ENCODE measurements at places on chromosomes 16 and 17.
A peak's percentile ranks its signal among the peaks of the same experiment; 100 is the strongest.

DNA sequence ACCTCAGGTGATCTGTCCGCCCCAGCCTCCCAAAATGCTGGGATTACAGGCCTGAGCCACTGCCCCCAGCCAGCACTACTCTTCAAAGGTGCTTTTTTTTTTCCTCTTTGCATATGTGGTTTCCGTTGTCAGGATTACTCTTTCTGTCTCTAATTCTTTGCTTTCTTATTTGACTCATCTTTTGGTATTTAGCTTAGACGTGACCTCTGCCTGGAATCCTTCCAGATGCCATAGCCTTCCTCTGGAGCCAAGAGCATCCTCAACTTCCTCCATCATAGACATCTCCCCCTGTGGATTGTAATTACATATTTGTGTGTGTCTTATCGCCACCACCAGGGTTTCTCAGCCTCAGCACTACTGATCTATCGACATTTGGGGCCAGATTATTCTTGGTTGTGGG is 84.4 kb upstream of the XYLT1 start:
- DNase-seq = no peak

DNA sequence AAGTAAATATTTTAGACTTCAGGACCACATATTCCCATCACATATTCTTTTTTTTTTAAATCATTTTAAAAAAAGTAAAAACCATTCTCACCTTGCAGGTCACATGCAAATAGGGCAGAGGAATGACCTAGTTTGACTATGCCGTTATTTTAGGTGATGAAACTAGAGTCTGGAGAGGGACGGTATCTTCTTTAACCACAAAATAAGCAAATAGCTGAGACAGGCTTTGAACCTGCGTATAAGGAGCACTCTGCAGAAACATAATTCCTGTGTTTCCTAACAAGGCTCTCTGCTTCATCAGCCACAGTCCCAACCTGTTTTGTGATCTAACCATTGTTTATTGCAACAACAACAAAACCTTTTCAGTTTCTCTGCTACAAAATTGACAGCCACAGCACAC is 121.5 kb downstream of the PCTP start:
- DNase-seq = no peak

DNA sequence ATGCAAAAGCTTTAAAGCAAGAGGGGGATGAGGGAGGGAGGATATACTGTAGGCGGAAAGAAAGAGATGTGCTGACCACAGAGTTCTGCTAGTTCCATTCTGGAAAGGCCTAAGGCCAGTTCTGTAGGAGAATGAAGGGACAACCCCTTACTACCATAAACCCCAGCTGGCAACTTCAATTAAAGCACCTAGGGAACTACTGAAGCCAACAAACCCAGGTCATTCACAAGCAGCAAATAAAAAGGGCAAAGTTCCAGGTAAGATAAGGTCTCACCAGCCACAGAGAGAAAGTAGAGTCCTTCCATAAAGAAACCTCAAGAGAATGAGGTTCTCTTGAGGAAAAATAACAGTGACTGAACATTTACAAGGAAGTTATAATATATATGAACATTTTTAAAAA is 12.8 kb downstream of the TERF2 start:
- DNase-seq = no peak

GRCh38 chr16:78434401-78434800 is 334.9 kb downstream of the WWOX start:
- DNase-seq = no peak

GRCh38 chr16:81469710-81470535 is 25.3 kb downstream of the CMIP start:
- no peak for DNase-seq

DNA sequence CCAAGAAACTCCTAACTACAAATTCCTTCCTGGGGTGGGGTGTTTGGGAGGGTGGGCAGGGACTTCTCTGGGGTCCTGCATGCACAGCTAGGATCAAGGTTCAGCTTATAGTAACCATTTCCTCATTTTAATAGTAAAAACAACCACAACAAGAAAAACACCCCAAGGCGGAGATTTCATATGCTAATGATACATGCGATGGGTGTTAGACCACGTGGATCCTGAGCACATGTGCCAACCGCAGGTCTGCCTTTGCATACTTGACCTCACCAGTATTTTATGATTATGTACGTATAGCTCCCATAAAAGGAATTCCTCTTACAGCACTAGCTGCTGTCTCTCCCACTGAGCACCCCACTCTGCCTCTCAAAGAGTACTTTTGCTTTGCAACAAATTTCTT is 1.9 kb downstream of the KRTAP4-11 start:
- DNase-seq = no peak

DNA sequence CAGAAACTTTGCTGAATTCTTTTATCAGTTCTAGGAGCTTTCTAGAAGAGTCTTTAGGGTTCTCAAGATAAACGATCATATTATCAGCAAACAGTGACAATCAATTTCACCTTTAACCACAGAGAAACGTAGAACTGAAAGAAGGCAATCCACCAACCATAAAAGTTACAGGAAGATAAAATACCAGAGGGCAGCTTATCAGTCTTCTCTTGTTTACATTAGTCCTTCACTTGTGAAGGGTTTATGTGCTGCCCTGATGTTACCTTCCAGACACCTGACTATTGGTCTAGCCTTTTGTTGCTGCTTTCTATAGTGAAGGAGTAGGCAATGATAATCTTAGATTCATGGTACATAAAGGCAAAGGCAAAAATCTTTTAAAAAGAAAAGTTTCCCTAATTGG is 73.2 kb upstream of the EFCAB3 start:
- DNase-seq = no peak

DNA sequence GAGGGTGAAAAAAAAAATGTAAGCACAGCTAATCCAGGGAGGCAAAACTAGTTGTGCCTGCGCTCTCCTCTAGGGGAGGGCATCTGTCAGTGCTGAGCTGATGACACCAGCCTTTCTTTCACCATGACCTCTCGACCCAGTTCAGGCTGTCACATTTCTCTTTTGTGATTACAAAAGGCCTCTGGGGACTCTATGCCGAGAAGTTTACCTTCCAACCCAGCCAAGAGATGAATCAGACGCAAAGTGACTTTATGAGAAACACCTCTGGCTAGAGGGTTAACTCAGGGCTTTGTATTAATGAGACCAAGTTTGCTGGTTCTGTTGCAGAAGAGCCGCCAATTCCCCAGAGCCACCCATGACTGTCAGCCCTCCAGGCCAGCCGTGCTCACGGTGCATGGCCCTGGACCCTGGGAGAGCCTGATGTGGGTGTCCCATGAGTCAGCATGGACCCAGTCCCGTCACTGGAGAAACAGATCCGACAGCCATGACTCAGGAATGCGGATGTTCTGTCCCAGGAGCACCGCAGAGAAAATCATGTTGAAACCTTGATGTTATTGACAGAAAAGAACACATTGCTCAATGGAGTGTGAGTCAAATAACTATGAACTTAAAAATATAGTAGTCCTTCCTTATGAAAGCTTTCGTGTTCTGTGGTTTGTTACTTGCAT is 437.2 kb downstream of the HS3ST3B1 start:
- DNase-seq = peak; percentile 93

GRCh38 chr16:56345406-56346050 is 79.8 kb downstream of the AMFR start:
- no peak for DNase-seq

DNA sequence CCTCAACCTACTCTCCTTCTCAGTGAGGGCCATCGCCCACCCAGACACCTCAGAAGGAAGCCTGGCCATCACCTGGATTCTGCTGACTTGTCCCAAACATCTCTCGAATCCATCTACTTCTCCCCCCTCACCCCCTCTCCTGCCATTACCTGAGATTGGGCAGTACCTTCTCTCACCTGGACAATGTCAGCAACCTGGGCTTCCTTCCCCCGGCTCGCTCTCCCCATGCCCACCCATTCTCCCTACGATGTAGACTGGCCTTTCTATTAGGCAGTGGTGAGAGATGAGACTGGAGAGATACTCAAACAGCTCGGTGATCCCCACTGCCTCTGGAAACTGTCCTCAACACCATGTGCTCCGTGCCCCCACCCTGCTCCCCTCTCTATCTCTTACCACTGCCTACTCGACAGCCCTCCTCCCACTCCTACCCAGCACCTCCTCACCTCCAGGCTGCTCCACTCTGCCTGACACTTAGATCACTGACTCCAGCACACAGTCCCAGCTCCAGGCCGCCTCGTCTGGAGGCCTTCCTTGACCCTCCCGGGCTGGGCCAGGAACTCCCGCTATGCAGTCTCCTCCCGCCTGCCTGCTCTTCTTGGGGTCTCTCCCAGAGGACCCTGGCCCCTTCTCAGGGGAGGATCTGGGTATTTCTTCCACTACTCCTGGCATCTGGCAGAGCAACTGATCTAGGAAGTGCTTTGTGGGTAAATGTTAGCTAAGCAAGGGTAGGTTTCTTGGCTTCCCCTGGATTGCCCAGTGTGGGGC is 235.8 kb upstream of the NLRP1 start:
- DNase-seq = no peak

- no peak for DNase-seq
Measured at GRCh38 chr16:21222495-21223337, 10.8 kb upstream of the ANKS4B start.

DNA sequence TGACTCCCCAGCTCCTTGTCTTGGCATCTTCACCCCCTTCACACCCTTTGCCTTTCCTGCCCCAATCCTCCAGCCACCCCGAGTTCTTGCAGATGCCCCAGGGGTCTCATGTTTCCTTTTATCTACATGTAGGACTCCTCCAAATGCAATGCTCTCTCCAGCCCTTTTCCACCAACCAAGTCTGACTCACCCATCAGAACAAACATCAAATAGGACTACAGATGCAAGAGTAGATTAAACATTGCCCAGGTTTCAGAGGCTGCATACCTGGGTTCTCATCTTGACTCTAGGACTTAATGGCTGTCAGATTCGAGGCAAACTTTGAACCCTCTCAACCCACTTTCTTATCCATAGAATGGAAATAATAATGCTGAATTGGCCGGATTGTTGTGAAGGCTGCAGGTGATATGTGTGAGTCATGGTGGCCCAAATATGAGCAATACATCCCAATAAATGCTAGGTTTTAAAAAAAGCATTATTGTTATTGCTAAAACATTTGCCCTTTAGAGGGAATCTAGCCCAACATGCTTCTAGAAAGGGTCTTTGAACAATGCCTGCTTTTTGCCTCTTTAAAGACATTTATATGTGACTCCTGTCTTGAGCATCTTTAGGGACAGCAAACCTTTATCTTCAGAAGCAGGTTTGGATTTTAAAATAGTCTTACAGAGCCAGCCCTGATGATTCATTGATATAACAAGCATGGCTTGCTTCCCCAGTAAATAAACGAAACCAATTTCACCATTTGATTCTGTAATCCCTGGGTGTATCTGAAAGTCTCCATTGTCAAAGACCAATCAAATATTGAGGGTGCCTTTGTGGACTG is 310.1 kb downstream of the FOXL1 start:
- DNase-seq = no peak

DNA sequence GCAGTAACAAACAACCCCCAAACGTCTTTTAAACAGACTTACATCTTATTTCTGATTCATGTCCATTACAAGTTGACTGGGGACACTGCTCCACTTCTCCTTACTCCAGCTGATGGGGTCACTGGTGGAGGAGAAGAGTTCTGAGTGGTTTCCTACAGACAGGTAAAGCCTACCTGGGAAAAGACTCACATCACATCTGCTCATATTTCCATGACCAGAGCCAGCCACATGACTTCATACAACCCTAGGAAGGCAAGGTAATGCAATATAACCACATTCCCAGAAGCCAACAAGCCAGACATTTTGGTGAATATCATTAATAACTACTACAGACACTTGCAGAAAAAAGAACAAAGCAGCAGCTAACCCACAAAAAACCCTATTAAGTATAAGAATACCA is 90.5 kb upstream of the IRX6 start:
- no peak for DNase-seq

DNA sequence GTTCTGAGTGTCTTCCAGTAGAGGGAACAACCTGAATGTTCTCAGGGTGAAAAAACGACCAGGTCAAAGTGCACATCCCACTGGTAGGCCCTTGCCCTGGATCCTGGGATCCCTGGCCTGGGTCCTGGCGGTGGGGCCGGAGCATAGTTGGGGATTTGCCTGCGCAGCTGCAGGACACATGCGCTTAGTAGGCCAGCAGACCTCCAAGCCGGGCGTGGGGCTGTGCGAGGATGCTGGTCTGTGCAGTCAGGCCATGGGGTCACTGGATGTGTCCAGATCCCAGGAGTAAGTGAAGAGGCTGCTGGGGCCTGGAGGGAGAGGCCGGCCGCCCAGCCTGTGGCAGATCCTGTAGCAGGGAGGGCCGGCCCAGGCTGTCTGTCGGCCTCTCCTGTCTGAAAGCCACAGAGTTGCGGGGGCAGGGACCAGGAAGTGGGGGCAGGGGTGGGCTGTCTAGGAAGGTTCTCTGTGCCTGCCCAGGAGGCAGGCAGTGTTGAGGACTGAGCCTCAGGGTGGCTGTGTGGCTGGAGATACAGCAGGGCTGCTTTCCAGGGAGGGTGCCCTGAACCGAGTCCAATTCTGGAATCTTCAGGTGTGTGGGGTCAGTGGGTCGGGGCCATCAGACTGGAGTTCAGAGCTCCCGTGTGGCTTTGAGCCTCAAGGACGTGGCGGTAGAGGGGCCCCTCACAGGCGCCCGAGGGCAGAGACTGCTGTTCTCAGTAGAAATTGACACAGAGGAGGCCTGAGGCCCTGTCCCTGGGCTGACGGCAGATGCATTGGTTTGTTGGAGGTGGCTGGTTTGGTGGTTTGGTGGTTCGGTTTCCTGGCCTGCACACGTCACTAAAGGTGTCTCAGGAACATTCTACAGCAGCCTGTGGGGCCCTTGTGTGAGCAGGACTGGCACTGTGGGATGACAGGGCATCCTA is 17.2 kb upstream of the NUDT16L1 start:
- no peak for DNase-seq

GRCh38 chr17:81842725-81843504 is 8.1 kb upstream of the PPP1R27 start:
- DNase-seq = no peak

DNA sequence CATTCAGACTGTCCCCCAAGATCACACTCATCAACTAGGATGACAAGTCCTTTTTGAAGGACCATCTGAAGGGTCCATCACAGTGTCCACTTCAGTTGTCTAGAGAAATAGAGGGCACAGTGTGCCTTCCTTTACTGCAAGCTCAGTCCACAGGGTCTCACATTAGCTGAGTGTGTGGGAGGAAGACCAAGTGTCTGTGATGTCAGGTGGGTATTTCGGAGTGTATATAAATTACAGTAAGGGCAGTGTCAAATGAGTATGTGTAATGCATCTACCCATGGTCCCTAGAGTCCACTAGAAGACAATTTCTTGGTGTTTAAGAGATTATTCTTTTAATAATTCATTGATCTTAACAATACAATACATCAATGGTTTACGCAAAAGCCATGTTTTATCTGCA is 272.2 kb downstream of the CDH13 start:
- DNase-seq = no peak

- peak; percentile 88 for DNase-seq
Measured at GRCh38 chr16:68993885-68994284, 111.6 kb upstream of the HAS3 start.
